Right cardiac atrium (tissue), 5 donors: ENCODE measurements at places on chromosomes 5 and 9. TPM values are rescaled to one million over a fixed set of nuclear protein-coding genes. Genes with fewer than 3 reads are reported as not detected.

The N4BP3 gene
- total RNA-seq: 0.15 TPM

The CAMSAP1 gene
- total RNA-seq: 13.9 TPM

The ANKRD55 gene
- not detected for total RNA-seq

The IFNK gene
- not detected for total RNA-seq

The PCDHB13 gene
- 5.6 TPM for total RNA-seq

The PRLR gene
- total RNA-seq: 0.95 TPM

The PCDHGA2 gene
- 7.1 TPM for total RNA-seq

The FLT4 gene
- 2.0 TPM for total RNA-seq

The PCDHGB4 gene
- 5.5 TPM for total RNA-seq

The RLN2 gene
- not detected for total RNA-seq

The FKTN gene
- 9.8 TPM for total RNA-seq

The RETREG1 gene
- total RNA-seq: 156 TPM

The MYOT gene
- 13.0 TPM for total RNA-seq

The IL4 gene
- not detected for total RNA-seq

The PCDHA8 gene
- total RNA-seq: not detected

The RUSC2 gene
- 30.7 TPM for total RNA-seq

The ABLIM3 gene
- 159 TPM for total RNA-seq

The TBC1D9B gene
- 36.2 TPM for total RNA-seq

The CDKN2A gene
- not detected for total RNA-seq

The SLC6A7 gene
- not detected for total RNA-seq
